Activated CD4-positive, alpha-beta memory T cell treated with anti-CD3 and anti-CD28 coated beads for 36 hours (primary cell): ENCODE measurements at places on chromosomes 16 and 17. TPM values are rescaled to one million over a fixed set of nuclear protein-coding genes. Genes with fewer than 3 reads are reported as not detected.

The FGF11 gene
- total RNA-seq = 1.0 TPM

The CNGB1 gene
- total RNA-seq = not detected

The MYH1 gene
- not detected for total RNA-seq

The CD300E gene
- not detected for total RNA-seq

The TM4SF5 gene
- not detected for total RNA-seq

The FA2H gene
- not detected for total RNA-seq

The PRSS33 gene
- not detected for total RNA-seq

The ADAMTS18 gene
- total RNA-seq = not detected

The HSD17B1 gene
- total RNA-seq = 0.44 TPM

The CHD9NB gene
- total RNA-seq = not detected

The DHX8 gene
- 54.1 TPM for total RNA-seq

The PTX4 gene
- not detected for total RNA-seq

The CASKIN1 gene
- total RNA-seq = 0.83 TPM

The SPNS2 gene
- 0.24 TPM for total RNA-seq

The EMP2 gene
- total RNA-seq = not detected

The TBC1D3K gene
- not detected for total RNA-seq

The RAMP2 gene
- total RNA-seq = not detected

The NACA2 gene
- not detected for total RNA-seq

The MYH3 gene
- total RNA-seq = 2.4 TPM

The ATP6V0D1 gene
- total RNA-seq = 25.0 TPM

The NSRP1 gene
- total RNA-seq = 24.3 TPM

The PMFBP1 gene
- 0.29 TPM for total RNA-seq

The SLC38A8 gene
- not detected for total RNA-seq

The FBXO47 gene
- not detected for total RNA-seq

The NPIPB2 gene
- 6.3 TPM for total RNA-seq

The ZACN gene
- total RNA-seq = 4.9 TPM

The UBALD2 gene
- 317 TPM for total RNA-seq

The OR1F1 gene
- total RNA-seq = not detected

The FOXJ1 gene
- 0.29 TPM for total RNA-seq

The ACSM5 gene
- not detected for total RNA-seq

The NARF gene
- total RNA-seq = 110 TPM

The ZP2 gene
- total RNA-seq = not detected

The PRPSAP2 gene
- 42.5 TPM for total RNA-seq
